ENCODE measurements at places on chromosomes 11 and 22. TPM values are rescaled to one million over a fixed set of nuclear protein-coding genes. Genes with fewer than 3 reads are reported as not detected.

GRCh38 chr11:31479066-31479465, 30.4 kb downstream of the IMMP1L start:
- DNase-seq = no peak

DNA sequence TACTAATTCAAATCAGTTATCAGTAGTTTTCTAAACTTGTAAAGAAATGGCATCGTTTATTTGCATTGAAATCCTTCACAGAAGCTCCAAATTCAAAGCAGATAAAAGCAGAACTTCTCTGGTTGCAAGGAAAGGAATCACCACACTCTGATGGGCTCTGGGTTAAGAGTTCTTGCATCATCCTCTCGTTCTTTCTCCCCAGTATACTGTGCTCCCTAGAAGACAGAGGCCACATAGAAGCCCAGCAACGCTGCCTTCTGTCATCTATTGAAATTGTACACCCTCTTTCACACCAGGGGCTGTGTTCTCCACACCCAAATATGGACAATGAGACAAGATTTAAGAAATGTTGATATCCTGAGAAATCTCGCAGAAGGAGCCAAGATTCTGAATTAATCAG, 29.3 kb downstream of the FAT3 start:
- no peak for DNase-seq

TMPRSS4 gene
- not detected for total RNA-seq

GRCh38 chr22:33811686-33812085, 108.6 kb downstream of the LARGE1 start:
- no peak for DNase-seq

DNA sequence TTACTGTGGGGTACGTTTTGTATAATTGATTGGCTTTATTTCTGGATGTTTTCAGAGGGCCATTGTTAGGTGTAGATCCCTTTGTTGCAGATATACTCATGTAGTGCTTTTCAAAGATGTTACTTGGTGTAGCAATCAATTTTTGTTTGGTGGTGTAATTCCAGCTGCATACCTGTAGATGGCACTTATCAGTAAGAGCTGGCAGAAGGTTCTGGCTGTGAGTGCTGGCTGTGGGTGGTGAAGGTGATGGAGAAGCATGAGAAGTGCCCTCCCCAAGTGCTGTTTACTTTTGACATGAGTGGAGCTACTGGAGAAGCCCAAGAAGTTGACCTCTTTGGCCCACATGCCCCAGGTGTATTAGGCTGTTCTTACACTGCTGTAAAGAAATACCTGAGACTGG, 1074.9 kb downstream of the FAM181B start:
- no peak for DNase-seq

IL10RA gene
- 41.2 TPM for total RNA-seq
